ENCODE measurements at places on chromosomes 11 and 22. TPM values are rescaled to one million over a fixed set of nuclear protein-coding genes. Genes with fewer than 3 reads are reported as not detected.

The ACTN3 gene
- total RNA-seq: not detected

The TBX1 gene
- total RNA-seq: 3.0 TPM

The DEPDC5 gene
- total RNA-seq: 3.8 TPM

The AQP11 gene
- 2.7 TPM for total RNA-seq

The CABP7 gene
- 0.09 TPM for total RNA-seq

The TMEM45B gene
- 0.13 TPM for total RNA-seq

The GRIA4 gene
- not detected for total RNA-seq

Data from A549 treated with CORT108297 at 1 μM for 4 hours (cell line).